ENCODE measurements at places on chromosomes 12 and 14. TPM values are rescaled to one million over a fixed set of nuclear protein-coding genes. Genes with fewer than 3 reads are reported as not detected.

SLC38A4 gene
- 1.7 TPM for total RNA-seq

HVCN1 gene
- 1.6 TPM for total RNA-seq

PAPLN gene
- total RNA-seq, result 22.5 TPM

PLEKHG7 gene
- total RNA-seq, result 2.7 TPM

NKX2-1 gene
- not detected for total RNA-seq

ATL1 gene
- 15.1 TPM for total RNA-seq

CLEC4C gene
- total RNA-seq, result not detected

FAM90A1 gene
- total RNA-seq, result not detected

SPX gene
- 0.13 TPM for total RNA-seq

PTGR2 gene
- 11.4 TPM for total RNA-seq

PRB2 gene
- total RNA-seq, result not detected

RNASE3 gene
- not detected for total RNA-seq

PTGER2 gene
- 3.2 TPM for total RNA-seq

DNA sequence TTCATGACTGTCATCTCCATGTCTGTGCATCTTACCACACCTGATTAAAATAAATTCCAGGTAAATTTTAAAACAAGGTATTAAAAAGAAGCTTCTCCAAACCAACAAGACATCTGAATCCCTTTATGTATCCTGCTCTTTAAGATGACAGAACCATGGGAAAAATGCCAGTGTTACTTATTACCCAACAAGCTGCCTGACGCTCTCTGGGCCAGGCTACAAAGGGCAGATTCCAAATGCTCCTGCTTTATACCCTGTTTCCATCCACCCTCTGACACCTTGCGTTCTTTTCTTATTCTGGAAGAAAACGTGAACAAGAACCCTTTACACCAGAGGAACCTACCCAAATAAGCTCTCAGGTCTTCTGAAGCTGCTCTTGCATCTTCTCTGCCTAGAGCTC lies 70.7 kb downstream of the SLC8A3 start:
- DNase-seq, result no peak

DNA sequence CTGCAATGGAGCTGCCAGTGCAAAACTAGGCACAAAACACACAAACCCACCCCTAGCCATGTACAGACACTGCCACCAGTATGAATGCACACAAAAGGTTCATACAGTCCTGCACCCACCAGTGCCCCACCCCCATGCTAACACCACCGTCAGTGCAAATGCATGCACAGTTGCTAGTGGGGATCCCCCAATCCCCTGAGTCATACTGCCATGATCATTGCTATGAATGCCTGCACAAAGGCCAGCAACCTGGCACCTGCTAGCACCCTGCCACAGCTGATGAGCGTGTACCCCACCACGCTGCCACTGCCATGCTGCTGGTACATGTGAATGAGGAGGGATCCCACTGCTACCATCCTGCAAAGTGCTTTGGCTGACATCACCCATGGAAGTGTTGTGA lies 23.9 kb downstream of the PZP start:
- no peak for DNase-seq

DNA sequence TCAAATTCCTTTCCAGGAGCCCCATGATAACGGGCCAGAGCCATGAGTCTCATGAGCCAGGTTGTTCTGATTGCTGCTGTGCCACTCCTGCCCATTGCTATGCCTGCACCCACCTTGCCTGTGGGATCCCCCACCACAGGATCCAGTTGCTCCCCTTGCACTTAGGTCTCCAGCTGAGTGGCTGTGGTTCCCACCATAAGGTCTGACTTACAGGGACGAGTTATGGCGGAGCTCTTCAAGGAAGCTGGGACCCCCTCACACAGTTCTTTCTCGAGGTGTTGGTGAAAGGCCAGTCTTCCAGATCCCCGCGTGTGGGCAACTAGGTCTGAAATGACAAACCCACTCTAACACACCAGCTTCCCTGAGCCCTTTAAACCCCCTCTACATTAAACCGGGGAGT lies 111.9 kb upstream of the C14orf180 start:
- DNase-seq, result no peak

GRCh38 chr12:46659824-46660223 lies 166.0 kb downstream of the SLC38A4 start:
- DNase-seq, result no peak

GRCh38 chr14:100903134-100903468 lies 421 bp downstream of the RTL1 start:
- DNase-seq, result no peak

GRCh38 chr14:37842106-37842505 lies 246.7 kb downstream of the TTC6 start:
- no peak for DNase-seq

DNA sequence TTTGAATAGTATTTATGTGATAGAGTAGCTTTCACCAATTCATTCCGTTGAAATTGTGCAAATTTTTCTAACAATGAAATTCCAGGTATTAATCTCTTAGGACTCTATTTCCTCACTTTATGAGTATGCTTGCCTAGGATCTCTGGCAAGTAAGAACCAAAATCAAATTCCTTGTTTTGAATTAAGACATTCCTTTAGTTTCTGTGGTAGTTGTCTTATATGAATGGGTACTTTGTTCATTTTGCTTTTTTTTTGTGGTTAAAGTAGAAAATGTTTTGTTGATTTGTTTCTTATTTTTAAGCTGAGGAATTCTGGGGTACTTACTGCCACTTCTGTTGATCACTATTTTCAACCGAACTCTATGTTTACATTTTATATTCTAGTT lies 59.8 kb downstream of the KITLG start:
- DNase-seq, result no peak

- no peak for DNase-seq
Measured at GRCh38 chr12:100058482-100059029, 73.8 kb upstream of the ANKS1B start.

DNA sequence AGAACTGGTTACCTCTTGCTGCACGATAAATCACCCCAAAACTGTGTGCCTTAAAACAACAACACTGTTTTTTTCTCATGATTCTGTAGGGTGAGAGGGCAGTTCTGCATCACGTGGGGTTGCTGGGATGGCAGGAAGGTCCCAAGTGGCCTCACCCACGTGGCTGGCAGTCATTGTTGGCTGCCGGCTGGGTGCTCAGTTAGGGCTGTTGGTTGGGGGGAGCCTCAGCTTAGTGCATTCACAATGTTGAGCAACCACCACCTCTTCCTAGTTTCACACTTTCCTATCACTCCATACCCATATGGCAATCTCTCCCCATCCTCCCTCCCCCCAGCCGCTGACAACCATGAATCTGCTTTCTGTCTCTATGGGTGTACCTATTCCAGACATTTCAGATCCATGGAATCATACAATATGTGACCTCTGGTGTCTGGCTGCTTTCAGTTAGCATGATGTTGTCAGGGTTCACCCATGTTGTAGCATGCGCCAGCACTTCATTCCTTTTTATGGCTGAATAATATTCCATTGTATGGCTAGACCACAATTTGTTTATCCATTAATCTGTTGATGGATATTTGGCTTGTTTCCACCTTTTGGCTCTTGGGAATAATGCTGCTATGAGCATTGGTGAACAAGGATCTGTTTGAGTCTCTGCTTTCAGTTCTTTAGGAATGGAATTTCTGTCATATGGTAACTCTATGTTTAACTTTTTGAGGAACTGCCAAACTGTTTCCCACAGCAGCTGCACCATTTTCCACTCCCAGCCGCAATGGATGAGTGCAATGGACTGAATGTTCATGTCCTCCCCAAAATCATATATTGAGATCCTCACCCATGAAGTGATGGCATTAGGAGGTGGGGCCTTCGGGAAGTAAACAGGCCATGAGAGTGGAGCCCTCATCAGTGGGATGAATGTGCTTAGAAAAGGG lies 11.2 kb upstream of the POP5 start:
- no peak for DNase-seq

GRCh38 chr14:65250162-65250495 lies 147.8 kb upstream of the MAX start:
- DNase-seq, result no peak

- no peak for DNase-seq
Measured at GRCh38 chr12:96502477-96502876, 13.1 kb downstream of the CFAP54 start.

DNA sequence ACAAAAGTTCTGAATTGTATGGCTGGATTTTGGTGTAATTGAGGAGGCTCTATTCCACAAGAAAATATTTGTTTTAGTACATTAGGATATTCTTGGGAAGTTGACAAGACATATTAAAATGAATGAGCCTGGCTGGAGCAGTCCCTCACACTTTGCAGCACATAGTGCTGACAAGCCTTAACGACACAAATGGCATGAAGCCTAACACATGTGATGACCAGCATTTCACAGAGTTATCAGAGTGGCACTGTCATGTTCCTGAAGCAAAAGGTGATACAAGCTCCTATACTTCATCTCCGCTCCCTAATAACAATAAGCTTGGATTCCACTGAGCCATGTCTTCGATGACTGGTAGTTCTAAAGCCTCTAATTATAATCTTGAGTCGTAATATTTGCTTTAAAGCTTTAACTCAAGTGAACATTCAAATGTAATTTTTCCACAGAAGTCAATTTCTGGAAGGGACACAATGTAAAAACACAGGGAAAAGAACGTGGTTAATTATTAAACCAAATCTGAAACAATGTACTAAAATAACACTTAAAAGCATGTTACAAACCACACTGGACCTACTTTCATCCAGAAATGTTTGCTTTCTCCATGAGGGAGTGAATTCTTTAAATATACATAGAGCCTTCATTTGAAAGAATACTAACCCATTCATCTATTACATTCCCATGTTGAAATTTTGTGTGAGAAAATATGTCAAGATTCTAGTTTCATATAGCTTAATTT lies 49.6 kb downstream of the GRIP1 start:
- DNase-seq, result no peak

DNA sequence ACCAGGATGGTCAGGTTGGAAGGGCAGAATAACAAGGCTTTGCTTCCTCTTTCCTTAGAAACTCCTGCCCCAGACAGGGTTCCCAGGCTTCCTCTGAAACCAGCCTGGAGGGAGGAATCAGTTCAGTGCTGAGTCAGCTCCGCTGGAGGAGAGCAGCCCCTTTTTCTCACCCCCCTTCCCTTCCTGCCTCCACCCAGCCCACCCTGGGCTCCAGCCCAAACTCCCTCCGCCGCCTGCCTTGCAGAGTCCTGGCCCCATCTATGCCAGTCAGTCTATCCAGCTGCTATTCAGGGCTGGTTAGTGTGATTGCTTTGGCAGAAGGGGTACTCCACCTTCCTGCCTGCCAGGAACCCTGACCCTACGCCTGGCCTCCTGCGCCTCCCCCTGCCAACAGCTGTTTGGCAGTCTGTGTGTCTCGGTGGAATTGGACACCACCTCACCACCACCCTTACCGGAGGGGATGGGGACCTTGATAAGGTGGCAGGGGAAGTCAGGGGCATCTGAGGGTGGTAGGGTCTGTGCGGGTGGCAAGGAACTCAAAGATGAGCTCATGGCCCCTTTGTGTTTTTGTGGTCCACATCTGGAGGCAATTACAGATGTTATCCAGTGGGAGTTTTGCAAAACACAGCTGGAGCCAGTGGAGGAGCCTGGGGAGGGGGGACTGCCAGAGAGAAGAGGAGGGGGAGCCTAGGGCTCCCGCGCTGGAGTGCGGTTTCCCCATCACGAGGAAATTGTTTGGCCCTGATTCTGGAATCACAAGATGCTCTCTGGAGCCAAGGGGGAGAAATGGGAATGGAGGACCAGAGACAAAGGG lies 12.2 kb downstream of the MMP14 start:
- DNase-seq, result peak; percentile 76

DNA sequence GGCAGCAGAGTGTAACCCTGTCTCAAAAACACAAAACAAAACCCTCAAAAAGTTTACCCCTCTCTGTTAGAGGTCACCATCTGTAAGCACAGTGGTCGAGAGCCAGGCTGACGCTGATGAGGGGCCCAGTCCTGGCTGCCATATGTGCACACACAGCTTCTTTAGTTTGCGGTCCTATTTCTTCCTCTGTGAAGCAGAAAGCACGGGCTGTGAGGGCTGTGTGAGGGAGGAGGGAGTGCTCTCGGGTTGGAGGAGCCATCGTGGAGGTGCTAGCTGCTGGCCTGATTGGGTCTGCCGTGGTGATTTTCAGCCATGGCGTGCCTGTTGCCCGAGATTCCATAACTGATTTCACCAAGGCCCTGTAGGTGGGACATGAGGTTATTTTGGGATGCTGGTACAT lies 3.5 kb downstream of the ULK1 start:
- no peak for DNase-seq

- no peak for DNase-seq
Measured at GRCh38 chr12:7441216-7441615, 2.7 kb downstream of the CD163L1 start.

- DNase-seq, result no peak
Measured at GRCh38 chr14:50013198-50013918, 103.0 kb downstream of the VCPKMT start.
